ENCODE measurements at places on chromosomes 2 and 18. TPM values are rescaled to one million over a fixed set of nuclear protein-coding genes. Genes with fewer than 3 reads are reported as not detected.

- H3K4me3 ChIP-seq, result no peak overlapping the region
- no peaks in the 10 kb centered on the region for H3K4me1 ChIP-seq
- no peaks in the 10 kb centered on the region for H3K27me3 ChIP-seq
- no peaks in the 10 kb centered on the region for H3K36me3 ChIP-seq
- DNase-seq, result no peak
Observed at GRCh38 chr2:139031722-139032121, 251.5 kb upstream of the NXPH2 start.

GRCh38 chr2:15557887-15558311 lies 3.2 kb downstream of the NBAS start:
- no peak overlapping the region for H3K27ac ChIP-seq
- peaks cover 37% of the 10 kb centered on the region for H3K4me1 ChIP-seq
- no peaks in the 10 kb centered on the region for H3K27me3 ChIP-seq
- DNase-seq, result no peak
- no peaks in the 10 kb centered on the region for H3K36me3 ChIP-seq

- H3K27me3 ChIP-seq, result peaks cover 23% of the 10 kb centered on the region
- peak overlapping the region; percentile 98 for H3K27ac ChIP-seq
- H3K4me1 ChIP-seq, result peaks cover 38% of the 10 kb centered on the region
- no peak for DNase-seq
- peaks cover 3% of the 10 kb centered on the region for H3K36me3 ChIP-seq
Observed at GRCh38 chr2:172555272-172555521, 693 bp upstream of the PDK1 start.

DNA sequence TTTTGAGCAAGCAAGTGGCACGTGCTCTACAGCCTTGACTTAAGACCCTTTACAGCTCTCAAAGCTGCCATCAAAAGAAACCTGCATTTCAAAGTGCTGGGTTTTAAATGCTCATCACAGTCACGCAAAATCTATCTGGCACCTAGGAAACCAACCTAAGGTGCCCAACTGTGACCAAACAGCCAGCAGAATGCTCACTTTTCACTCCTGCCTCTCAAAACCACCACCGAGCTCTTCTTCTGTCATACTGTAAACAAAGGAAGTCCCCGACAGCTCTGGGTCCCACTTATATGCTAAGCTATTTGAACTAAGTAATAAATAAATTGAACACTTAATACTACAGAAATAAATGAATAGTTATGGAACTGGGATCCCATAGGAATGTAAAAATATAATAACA lies 33.6 kb downstream of the SATB2 start:
- no peaks in the 10 kb centered on the region for H3K36me3 ChIP-seq
- H3K27ac ChIP-seq, result peak overlapping the region; percentile 32
- H3K27me3 ChIP-seq, result no peaks in the 10 kb centered on the region
- H3K4me1 ChIP-seq, result peaks cover 4% of the 10 kb centered on the region
- H3K4me3 ChIP-seq, result no peak overlapping the region
- no peak for DNase-seq

GRCh38 chr2:168577885-168578284 lies 121.8 kb downstream of the CERS6 start:
- H3K36me3 ChIP-seq, result peaks cover 6% of the 10 kb centered on the region
- H3K4me3 ChIP-seq, result no peak overlapping the region
- DNase-seq, result no peak
- no peak overlapping the region for H3K27ac ChIP-seq
- no peaks in the 10 kb centered on the region for H3K27me3 ChIP-seq

DNA sequence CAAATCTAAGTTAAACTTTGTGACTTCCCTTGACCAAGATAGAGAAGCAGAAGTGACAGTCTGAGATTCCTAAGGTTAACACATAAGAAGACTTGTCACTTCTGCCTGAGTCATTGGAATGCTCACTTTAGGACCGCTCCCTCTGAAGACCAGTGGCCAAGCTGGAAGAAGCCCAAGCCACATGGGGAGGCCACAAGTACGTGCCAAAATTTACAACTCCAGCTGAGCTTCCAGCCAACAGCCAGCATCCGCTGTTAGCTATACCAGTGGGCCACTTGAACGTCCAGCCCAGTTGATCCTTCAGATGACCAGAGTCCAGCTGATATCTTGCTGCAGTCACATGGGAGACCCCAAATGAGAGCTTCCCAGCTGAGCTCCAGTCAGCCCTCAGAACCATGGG lies 18.1 kb upstream of the ANTXR1 start:
- peaks cover 6% of the 10 kb centered on the region for H3K4me1 ChIP-seq
- H3K4me3 ChIP-seq, result no peak overlapping the region
- no peaks in the 10 kb centered on the region for H3K36me3 ChIP-seq
- no peak for DNase-seq
- H3K27ac ChIP-seq, result no peak overlapping the region

DNA sequence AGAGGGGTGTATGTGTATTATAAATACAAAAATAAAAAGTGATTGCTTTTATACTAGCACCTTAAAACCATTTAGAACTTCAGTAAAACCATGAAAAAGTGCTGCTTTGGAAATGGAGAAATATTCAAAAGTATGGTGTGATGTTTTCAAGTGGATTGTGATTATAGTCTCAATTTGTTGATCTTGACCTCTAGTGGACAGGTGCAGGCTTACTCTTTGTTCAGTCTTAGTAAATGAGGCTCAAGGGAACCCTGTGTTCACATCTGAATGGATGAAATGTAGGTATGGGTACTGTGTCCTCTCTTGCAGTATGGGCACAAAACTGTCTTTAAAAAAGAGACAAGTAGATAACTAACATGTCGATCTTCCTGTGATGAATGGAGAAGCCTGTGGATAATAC lies 145.8 kb downstream of the MCFD2 start:
- no peaks in the 10 kb centered on the region for H3K36me3 ChIP-seq
- no peak overlapping the region for H3K4me3 ChIP-seq
- no peak for DNase-seq

- DNase-seq, result no peak
- no peak overlapping the region for H3K27ac ChIP-seq
- no peaks in the 10 kb centered on the region for H3K36me3 ChIP-seq
- no peaks in the 10 kb centered on the region for H3K27me3 ChIP-seq
Observed at GRCh38 chr2:241190291-241190981, 2.0 kb downstream of the ANO7 start.

GRCh38 chr2:18001671-18002070 lies 123.2 kb downstream of the KCNS3 start:
- H3K4me3 ChIP-seq, result no peak overlapping the region
- no peaks in the 10 kb centered on the region for H3K4me1 ChIP-seq
- no peaks in the 10 kb centered on the region for H3K27me3 ChIP-seq
- no peaks in the 10 kb centered on the region for H3K36me3 ChIP-seq
- DNase-seq, result no peak

DNA sequence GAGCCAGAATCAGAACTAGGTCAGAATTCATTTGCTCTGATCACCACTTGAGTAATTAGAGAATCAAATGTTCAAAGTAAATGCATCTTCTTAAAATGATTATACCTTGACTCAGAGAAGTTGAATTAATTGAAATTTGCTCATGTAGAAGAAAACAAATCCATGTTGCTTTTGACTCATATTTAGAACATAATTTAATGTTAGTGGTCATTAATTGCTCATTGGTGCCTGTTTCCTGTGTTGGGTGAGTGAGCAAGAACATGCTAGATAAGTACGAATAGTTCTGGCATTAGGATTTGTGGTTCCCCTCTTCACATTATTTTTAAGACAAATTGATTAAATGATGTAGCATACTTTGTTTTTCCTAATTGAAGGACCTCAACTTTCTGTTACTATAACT lies 19.0 kb downstream of the ACVR2A start:
- H3K4me3 ChIP-seq, result no peak overlapping the region
- peaks cover 17% of the 10 kb centered on the region for H3K4me1 ChIP-seq
- DNase-seq, result no peak

DNA sequence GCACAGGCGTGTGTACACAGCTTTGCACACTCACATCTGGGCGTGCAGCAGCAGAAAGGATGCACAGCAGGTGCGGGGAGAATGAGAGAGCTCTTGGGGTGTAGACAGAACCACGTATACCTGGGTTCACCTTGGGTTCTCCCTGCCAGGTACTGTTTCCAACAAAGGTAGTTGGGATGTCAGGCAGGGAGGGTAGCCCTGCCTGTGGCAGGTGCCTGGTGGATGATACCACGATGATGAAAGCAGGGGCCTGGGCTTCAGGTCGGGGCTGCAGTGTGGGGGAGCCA lies 6.5 kb upstream of the ARID5A start:
- no peak overlapping the region for H3K27ac ChIP-seq
- H3K4me1 ChIP-seq, result peaks cover 32% of the 10 kb centered on the region
- no peak for DNase-seq

DNA sequence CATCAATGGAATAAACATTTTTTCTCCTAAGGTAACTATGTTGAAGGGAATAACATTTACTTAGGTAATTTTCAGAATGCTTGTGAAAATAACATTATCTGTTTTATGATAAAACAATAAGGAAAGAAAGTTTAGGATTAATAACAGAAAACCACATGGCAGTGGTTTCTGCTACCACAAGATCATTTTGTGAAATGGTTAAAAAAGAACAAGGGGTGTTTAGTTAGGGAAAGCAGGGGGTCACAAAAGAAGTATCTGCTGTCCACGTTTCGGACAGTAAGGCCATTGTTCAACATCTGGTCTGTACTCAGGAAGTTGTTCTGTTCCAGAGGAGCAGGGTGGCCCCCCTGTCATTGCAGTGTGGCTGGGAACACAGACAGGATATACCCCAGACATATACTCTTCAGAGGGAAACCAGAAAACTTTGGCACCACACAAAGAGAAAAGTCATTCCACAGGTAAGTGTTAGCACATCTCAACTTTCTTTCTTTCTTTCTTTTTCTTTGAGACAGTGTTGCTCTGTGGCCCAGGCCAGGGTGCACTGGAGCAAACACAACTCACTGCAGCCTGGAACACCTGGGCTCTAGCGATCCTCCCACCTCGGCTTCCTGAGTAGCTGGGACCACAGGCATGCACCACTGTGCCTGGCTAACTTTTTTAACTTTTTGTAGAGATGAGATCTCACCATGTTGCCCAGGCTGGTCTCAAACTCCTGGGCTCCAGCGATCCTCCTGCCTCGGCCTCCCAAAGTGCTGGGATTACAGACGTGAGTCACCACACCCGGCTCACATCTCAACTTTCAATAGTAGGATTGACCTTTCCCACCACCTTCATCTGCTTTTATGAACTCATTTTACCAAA lies 14.8 kb upstream of the ARL5A start:
- peak overlapping the region; percentile 87 for H3K27ac ChIP-seq
- no peaks in the 10 kb centered on the region for H3K36me3 ChIP-seq
- no peak for DNase-seq
- H3K27me3 ChIP-seq, result no peaks in the 10 kb centered on the region
- no peak overlapping the region for H3K4me3 ChIP-seq
- H3K4me1 ChIP-seq, result peaks cover 31% of the 10 kb centered on the region

- no peak overlapping the region for H3K27ac ChIP-seq
- no peak for DNase-seq
Observed at GRCh38 chr18:30971338-30971956, 71.1 kb downstream of the DSC3 start.

- no peak for DNase-seq
- no peaks in the 10 kb centered on the region for H3K4me1 ChIP-seq
- H3K27me3 ChIP-seq, result no peaks in the 10 kb centered on the region
Observed at GRCh38 chr2:238352361-238352760, 32.0 kb downstream of the TRAF3IP1 start.

DNA sequence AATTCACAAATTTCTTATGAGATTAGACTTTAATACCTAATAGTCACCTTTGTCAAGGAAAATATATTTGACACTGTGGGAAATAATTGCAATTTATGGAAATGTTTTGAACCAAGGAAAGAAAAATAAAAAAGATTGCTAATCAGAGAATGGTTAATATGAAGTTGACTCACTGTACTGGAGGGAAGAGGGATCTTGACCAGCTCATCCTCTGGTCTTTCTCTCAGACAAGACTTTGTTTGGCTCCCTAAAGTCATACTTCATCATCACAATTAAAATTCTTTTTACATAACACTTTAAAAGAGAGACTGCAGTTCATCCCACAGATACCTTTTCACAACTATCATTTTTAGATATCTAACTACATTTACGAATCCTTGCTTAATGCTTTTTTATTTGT lies 538.5 kb upstream of the ZEB2 start:
- no peak overlapping the region for H3K4me3 ChIP-seq
- H3K27me3 ChIP-seq, result no peaks in the 10 kb centered on the region
- peaks cover 1% of the 10 kb centered on the region for H3K36me3 ChIP-seq
- no peak for DNase-seq

GRCh38 chr2:14951569-14952285 lies 319.2 kb downstream of the LRATD1 start:
- H3K27ac ChIP-seq, result no peak overlapping the region
- no peaks in the 10 kb centered on the region for H3K27me3 ChIP-seq
- H3K4me3 ChIP-seq, result no peak overlapping the region
- no peaks in the 10 kb centered on the region for H3K36me3 ChIP-seq
- no peak for DNase-seq
- H3K4me1 ChIP-seq, result no peaks in the 10 kb centered on the region

CCDC102B gene
- 6.5 TPM for total RNA-seq

CXCR2 gene
- total RNA-seq, result not detected

ZNF521 gene
- total RNA-seq, result 86.1 TPM

FBXO48 gene
- total RNA-seq, result 1.6 TPM

CDH2 gene
- 234 TPM for total RNA-seq

ZBTB7C gene
- total RNA-seq, result 0.45 TPM

Measured in neural crest cell (in vitro differentiated cells).